ENCODE measurements at places on chromosomes 2 and 18.
A peak's percentile ranks its signal among the peaks of the same experiment; 100 is the strongest.

DNA sequence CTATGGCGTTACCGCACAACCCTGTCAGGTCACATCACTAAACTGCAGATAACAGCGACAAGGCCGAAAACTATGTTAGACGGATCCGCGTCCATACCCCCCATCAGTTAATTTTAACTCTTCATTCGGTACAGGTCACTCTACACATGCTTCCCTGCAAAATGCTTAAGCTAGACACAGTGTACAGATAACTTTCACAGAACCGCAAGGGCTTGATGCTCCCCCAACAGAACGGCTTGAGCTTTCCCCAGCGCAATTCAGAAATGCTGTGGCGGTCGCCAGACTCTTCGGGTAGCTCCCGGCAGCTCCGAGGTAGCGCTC lies 283 bp upstream of the RBBP8 start:
- DNase-seq: peak; percentile 33

- DNase-seq: no peak
Measured at GRCh38 chr2:36163520-36164254, 191.9 kb upstream of the CRIM1 start.

GRCh38 chr2:129074298-129074920 lies 755.7 kb upstream of the HS6ST1 start:
- no peak for DNase-seq

DNA sequence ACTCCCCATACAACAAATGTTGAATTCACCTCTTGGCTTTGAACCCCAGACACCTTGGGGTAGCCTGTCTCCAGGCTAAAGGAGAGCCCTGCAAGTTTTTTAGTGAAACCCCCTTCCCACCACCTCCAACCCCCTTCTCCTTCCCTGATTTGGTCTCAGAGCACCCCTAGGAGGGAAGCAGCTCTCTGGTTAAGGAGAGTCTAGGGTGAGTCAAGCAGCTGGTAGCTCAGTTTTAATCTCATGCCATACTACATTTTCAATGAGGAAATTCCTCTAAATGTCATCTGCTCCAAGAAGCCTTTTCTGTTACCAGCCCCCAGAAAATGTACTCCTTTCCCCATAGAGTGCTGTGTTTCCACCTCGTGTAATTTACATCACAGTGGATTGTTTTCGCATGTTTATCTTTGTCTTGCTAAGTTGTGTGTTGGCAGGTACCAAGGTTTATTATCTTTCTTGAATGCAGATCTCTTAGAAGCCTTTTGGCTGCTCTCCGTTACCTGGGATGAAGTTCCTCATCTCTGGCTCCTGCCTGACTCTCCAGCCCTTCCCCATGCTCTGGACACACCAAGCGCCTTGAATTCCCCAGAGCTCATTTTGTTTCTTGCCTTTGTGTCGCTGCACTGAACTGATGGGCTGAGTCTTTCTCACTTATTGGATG lies 82.2 kb downstream of the ASAP2 start:
- no peak for DNase-seq

GRCh38 chr2:45283764-45284620 lies 274.7 kb upstream of the SIX2 start:
- DNase-seq: peak; percentile 46

GRCh38 chr2:227453810-227454209 lies 18.1 kb upstream of the AGFG1 start:
- no peak for DNase-seq

- DNase-seq: no peak
Measured at GRCh38 chr2:192578780-192579179, 384.0 kb upstream of the TMEFF2 start.

DNA sequence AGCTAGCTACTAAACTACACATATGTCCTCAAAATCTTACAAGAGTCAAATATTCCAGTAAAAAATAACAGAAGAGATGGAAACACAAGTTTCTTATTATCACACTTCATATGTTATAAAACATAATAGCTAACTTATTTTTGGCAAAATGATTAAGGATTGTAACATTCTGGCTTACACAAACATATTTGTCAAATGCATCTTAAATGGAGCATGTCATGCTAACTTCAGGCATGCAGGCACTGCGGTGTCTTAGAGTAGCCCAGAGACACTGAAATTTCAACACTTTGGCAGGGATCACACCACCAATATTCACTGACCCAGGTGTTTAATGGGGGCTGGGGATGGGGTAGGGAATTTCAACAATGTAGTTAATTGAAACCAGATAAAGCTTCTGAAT lies 51.6 kb downstream of the LDAH start:
- no peak for DNase-seq

DNA sequence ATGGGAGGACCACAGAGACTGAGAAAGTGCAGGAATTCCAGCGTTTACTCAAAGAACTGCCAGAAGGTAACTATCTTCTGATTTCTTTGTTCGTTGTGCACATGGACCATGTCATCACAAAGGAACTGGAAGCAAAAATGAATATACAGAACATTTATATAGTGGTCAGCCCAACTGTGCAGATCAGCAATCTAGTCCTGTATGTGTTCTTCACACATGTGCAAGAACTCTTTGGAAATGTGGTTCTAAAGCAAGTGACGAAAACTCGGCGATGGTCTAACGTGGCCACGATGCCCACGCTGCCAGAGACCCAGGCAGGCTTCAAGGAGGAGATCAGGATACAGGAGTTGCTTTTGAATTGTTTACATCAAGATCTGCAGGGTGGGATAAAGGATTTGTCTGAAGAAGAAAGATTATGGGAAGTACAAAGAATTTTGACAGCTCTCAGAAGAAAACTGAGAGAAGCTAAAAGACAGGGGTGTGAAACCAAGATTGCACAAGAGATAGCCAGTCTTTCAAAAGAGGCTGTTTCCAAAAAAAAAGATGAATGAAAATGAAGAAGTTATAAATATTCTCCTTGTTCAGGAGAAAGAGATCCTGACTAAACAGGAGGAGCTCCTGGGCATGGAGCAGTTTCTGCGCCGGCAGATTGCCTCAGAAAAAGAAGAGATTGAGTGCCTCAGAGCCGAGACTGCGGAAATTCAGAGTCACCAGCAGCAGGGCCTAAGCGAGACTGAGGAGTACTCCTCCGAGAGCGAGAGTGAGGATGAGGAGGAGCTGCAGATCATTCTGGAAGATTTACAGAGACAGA lies 8.3 kb upstream of the CHST10 start:
- DNase-seq: no peak
